ENCODE measurements at places on chromosomes 7 and 10. TPM values are rescaled to one million over a fixed set of nuclear protein-coding genes. Genes with fewer than 3 reads are reported as not detected.

GRCh38 chr10:95767884-95768556 lies 12.1 kb downstream of the ENTPD1 start:
- no peak for DNase-seq

DNA sequence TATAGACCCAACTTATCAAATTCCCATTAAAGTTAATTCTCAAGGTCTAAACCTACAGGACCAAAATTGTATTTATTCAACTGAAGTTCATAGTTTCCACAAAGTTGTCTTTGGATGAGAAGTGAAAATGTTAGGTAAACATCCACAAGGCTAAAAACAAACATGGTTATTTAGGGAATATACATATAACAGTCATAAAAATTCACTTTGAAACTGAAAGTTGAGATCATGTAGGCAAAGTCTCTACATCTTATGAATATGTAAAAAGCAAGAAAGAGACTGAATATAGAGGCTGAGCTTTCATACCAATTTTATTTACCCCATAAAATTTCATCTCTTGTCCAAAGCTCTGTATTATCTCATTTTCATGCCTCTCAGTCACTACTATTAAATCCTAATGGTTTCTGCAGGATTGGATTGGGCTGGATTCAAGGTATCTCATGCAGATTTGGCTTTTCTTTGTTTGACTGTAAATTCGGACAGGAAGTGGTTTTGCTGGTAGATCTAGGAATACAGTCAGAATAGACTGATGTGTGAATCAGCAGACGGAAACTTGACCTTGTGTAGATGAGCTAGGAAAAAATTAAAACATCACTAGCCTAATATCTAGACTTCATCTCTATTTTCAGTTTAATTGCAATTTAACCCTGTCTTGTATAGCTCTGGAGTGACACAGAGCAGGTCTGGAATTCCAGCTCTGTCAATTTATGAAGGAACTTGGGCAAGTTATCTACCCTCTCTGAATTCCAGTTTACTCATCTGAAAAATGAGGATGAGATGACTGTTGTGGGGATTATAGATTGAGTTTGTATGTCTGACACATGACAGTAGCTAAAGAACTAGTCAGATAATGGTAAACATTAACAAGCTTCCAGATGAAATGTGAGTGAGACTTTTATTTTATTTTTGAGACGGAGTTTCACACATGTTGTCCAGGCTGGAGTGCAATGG lies 27.3 kb upstream of the SKAP2 start:
- DNase-seq, result no peak

DNA sequence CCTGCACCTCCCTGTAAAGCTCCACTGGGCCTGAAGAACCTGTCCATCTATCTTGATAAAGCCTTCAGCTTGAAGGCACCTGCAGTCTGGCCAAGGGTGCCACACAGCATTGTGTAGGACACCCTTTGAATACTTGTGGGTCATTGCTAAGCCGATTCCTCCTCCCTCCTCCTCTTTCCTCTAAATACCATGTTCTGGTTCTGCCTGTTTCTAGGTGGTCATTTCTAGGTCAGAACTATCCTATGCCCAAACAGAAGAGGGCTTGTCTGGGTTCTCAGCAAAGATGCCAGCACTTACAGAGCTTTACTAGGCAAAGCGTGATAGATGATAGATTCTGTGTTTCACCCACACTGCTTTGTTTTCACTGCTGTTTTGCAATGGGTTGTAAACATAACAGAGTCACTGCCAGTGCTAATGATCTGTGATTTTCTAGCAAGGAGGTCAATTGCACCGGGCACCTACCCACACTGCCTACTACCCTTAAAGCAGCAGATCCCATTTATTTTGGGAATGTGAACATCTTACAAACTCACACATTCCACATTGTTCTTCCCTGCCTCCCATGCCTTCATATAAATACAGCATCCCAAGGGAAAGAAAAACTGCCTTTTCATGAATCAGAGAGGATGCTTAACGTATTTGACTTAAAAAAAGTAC lies 279.1 kb upstream of the PITRM1 start:
- no peak for DNase-seq

DNA sequence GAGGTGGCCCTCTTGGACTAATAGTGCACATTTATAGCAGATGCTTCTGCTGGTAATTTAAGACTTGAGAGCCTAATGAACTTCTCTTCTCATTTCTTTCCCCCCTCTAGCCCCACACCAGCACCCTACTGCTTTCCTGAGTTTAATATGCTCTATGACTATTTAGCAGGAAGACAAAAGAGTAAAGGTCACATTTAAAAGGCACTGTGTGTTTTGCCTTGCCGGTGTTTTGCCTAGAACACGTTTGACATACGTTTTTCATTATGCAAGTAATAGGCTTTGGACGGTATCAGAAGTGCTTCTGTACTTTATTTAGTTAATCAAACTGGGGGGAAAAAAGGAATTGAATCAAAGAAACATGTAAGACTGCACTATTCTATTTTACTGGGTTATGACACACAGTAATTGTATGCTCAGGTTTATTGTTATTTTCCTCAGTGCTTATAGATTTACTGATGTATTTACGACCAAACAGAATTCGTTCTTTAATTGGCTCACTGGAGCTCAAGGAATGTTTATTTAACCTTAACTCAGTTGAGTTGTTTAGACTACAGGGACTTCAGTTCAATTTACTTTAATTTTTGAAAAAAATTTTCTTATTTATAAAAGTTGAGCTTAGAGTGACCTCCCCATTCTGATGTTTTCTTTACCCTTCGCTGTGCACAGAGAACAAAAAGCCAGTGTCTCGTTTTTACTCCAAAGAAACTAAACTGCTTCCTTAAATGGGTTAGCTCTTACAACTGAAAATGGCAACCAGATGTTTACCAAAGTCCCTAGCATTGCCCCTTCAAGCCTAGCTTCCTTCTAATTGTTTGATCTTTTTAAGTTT lies 35.4 kb downstream of the CPED1 start:
- no peak for DNase-seq

DNA sequence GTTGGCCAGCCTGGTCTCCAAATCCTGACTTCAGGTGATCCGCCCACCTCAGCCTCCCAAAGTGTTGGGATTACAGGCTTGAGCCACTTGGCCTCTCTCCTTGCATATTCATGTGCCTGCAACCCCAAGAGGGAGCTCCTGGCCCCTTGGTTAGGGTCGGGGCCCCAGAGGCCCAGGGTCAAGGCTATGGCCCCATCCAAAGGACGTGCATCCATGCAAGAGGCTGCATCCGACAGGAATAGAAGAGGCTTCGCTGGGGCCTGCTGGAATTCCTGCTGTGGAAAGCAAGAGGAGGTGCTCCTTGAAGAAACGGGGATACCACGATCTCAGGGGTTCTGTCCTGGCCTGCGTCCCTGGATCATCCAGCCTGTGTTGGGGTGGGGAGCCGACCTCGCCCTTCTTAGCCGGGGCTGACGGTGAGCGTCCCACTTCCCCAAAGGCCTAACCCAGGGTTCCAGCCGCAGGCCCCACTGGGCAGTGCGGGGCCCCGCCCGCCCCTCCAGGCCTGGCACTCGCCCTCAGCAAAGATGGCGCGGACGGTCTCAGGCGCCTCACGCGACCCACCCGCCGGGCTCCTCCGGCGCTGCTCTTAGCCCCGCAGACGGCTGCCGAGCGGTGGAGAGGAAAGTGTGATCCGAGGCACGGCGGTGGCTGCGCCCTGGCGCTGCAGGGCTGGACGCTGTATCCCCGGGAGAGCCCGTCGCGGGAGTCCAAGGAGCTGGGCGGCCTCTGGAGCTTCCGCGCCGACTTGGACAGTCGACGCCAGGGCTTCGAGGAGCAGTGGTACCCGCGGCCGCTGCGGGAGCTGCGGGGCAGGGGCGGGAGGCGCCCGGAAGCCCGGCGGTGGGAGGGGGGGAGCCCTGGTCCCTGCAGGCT lies 54.7 kb downstream of the ZNF727 start:
- no peak for DNase-seq

Gene ANKRD1
- total RNA-seq, result not detected

Gene FEZF1
- total RNA-seq, result not detected
